ENCODE measurements at places on chromosomes 7 and 10.

GRCh38 chr10:107966826-107967225 is 802.3 kb upstream of the SORCS1 start:
- no peak for DNase-seq

DNA sequence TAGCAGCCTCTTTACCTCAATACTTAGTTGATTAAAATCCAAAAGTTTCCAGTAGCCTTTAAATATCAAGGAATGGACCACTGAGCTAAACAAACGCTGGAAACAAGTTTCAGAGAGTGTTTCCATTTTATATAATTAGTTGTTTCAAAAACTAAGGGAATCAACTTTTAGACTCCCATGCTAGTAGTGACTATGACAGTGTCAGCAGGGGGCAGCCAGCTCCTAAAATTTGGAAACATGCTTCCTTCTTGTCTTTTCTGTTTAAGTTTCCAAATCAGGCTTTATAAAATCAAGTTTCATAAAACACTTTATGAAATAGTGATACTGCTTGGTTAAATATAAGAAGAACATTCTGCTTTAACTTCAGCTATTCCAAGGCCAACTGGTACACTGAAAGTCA is 138.2 kb upstream of the TMEM229A start:
- DNase-seq: peak; percentile 17

DNA sequence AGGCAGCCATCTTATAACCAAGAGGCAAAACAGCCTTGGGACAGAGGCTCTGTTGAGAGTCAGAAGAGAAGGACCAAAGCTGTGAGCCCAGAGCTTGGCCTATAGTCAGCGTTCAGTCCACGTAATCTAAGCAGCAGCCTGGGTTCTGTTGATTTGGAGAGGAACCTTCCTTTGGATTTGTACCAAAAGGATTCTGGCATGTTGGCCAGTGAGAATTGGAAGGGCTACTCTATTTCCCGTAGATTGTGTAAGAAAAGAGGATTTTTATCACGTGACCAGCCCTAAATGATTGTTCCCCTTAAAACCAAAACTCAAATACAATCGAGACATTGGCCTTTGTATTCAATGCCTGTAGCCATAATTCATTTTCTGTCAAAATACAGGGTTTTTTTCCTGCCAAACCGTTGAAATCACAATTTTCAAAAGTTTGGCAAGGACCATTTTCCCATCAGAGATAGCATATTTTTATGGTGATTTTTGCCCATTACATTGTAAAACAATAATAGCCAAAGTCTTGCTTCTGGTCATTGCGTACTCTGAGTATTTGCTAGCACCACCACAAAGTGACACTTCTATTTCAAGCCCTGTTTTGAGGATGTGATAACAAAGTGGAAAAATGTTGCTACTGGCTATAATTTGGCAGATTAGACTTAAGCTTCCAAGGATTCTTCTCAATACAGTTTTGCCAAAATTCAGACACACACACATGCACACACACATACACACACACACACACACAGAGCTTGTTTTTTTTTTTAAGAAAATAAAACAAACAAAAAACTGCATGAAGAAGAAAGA is 23.1 kb upstream of the BMPER start:
- no peak for DNase-seq

- no peak for DNase-seq
Measured at GRCh38 chr10:86671985-86672710, 3.8 kb downstream of the LDB3 start.

DNA sequence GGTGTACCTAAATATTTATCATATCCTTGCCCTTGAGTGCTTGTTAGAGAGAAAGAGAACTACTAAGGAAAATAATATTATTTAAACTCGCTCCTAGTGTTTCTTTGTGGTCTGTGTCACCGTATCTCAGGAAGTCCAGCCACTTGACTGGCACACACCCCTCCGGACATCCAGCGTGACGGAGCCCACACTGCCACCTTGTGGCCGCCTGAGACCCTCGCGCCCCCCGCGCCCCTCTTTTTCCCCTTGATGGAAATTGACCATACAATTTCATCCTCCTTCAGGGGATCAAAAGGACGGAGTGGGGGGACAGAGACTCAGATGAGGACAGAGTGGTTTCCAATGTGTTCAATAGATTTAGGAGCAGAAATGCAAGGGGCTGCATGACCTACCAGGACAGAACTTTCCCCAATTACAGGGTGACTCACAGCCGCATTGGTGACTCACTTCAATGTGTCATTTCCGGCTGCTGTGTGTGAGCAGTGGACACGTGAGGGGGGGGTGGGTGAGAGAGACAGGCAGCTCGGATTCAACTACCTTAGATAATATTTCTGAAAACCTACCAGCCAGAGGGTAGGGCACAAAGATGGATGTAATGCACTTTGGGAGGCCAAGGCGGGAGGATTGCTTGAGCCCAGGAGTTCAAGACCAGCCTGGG is 11.4 kb downstream of the SERPINE1 start:
- DNase-seq: peak; percentile 22

DNA sequence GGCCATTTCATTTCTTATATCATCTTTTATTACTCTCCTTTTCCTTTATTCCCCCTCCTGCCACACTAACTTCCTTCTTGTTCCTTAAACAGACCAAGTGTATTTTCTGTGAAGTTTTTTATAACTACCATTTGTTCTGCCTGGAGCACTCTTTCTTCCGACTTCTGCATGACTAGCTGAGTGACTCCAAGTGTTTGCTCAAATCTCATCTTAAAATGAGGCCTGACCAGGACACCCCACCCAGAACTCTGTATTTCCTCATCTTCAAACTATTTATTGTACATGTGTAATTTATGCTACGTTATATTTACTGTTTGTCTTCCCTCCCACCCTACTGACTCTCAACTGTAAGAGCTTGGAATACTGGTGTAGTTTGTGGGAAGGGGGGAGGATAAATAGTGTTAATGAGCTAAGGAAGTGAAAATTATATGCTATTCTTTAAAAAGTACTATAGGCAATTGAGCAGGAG is 3.2 kb downstream of the MINDY3 start:
- no peak for DNase-seq

DNA sequence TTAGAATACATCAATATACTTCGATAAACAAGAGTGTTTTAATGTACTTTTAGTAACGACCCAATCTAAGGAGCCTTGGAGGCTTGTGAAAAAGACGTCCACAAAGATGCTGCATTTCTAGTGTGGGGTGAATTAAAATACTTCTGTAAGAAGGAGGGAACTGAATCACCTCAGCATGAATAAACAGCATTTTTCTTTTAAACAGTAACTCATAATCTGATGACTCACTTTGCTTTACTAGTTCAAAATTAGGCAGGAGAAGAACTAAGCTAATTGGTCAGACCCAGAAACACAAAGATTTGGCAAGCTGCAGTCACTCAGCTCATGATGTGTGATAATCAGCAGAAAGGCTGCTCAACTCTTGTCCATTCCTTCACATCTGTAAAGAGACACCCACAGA is 24.2 kb downstream of the NCOA4 start:
- no peak for DNase-seq

DNA sequence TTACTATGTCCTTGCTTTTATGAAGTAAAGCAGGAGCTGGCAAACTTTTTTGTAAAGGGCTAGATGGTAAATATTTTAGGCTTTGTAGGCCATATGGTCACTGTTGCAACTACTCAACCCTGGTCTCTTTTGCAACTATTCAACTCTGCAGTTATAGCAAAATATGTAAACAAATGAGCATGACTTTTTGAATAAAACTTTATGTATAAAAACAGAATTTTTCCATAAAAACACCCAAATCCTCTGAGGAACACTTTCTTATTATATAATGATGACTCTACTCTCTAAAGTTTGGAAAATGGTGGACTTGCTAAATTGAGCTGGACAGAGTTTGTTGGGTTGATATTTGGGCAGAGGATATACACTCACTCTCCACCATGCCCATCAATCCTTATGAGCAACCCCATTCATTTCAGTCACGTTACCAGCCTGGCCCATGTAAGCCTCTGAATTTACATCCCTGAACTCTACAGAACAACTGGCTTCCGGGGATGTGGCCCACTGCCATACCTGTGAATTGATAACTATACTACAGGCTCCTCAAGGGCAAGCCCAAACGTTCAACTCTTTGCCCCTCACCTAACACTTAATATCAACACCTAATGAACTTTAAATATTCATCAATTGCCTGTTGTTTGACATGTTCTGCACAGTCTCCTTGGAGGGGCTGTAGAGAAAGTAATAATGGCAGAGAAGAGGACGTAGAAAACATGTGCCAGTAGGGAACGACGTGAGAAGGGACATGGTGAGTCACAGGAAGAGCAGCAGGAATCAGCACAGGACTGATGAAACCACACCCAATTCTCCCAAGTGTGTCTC is 37.6 kb downstream of the SGMS1 start:
- no peak for DNase-seq

GRCh38 chr7:129017933-129018538 is 36.9 kb downstream of the TNPO3 start:
- DNase-seq: no peak

DNA sequence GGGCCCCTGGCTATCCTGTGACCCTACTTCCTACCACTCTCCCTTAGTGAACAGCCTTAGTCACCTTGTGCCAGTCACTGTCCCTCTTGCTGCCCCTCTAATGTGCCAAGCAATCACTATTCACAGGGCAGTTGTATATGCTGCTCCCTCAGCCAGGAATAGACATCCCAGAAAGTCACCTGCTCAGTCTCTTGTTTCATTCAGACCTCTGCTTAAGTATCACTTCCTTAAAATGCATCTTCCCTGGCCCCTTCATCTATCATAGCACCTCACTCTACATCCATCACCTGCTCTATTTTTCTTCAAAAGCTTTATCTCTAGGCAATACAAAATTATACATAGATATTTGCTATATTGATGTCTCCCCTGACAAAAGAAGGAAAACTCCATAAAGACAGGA is 328.4 kb upstream of the NFE2L3 start:
- DNase-seq: no peak

- DNase-seq: peak; percentile 93
Measured at GRCh38 chr7:70694434-70694970, 437.4 kb upstream of the GALNT17 start.

- DNase-seq: no peak
Measured at GRCh38 chr7:36180121-36180520, 27.1 kb downstream of the EEPD1 start.

GRCh38 chr10:14949291-14949690 is 4.6 kb downstream of the DCLRE1C start:
- DNase-seq: no peak

DNA sequence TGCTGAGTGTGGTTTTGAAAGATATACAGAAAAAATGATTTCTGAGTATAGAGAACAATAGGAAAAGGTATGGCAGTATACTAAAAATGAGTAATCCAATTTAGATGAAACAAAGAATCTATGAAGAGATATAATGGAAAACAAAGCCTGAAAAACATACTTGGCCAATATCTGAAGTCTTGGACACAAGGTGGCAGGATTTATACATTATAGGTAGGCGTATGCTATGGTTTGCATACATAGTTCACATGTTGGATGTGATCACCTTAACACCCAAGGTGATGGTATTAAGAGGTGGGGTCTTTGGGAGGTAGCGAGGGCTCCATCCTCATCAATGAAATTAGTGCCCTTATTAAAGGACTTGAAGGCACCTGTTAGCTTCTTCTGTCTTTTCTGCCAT is 34.5 kb upstream of the BPGM start:
- peak; percentile 24 for DNase-seq

DNA sequence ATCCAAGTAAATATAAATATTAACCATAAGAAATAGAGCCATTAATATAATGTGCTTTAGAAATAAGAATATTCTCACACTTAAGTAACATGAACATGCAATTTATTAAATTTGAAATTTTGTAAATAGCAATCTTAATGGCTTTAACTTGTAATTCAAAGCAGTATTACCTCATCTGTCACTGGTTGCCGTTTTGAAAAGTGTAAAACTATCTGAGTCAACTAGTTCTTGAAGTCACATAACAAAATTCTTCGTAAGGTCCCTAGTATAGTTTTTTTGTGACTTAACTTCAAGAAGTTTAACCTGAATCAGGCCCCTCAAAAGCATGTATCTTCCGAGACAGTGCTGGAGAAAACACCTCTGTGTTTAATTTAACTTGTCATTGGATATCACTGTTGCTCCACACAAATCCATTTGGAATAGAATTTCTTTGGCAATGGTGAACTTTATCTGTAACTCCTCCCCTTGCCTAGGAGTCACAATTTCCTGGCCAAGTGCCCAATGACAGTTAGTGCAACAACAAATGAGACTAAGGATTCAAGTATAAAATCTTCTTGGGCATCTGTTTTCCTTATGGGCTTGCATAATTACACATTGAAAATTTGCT is 47.1 kb downstream of the NT5C2 start:
- no peak for DNase-seq

GRCh38 chr7:108078211-108078673 is 51.9 kb downstream of the LAMB4 start:
- no peak for DNase-seq

- peak; percentile 38 for DNase-seq
Measured at GRCh38 chr7:107166736-107167426, 1.9 kb upstream of the HBP1 start.

DNA sequence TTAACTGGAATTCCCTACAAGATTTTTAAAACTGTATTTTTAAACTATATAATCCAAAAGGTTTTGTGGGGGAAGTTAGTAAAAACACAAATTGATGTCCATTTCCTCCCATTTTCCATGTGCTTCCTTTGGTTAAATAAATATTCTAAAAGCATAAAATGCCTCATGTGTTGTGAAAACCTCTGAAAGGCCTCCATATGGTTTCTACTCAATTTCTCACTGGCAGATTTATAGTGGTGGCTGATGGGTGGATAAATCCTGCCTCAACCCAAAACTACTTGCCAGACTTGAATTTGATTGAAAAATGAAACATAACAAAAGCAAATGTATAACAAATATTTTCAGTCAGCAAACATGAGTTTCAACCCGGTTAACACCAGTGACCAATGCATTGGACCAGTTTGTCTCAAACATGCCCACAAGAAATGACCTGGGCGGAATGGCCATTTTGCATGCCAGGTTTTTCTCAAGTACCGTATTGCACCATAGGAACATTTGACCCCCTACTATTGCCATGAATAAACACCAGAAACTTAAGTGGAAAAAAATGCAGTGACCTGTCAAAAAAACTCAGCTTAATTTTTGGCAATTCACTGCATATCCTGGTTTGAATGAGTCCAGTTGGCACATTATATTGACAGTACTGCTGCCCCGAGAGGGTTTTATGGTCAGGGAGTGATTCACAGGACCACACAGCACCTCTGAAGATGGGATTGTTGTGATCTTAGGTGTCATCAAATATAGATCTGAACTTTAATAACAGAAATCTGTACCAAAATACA is 454.6 kb upstream of the ANKRD30A start:
- DNase-seq: no peak

DNA sequence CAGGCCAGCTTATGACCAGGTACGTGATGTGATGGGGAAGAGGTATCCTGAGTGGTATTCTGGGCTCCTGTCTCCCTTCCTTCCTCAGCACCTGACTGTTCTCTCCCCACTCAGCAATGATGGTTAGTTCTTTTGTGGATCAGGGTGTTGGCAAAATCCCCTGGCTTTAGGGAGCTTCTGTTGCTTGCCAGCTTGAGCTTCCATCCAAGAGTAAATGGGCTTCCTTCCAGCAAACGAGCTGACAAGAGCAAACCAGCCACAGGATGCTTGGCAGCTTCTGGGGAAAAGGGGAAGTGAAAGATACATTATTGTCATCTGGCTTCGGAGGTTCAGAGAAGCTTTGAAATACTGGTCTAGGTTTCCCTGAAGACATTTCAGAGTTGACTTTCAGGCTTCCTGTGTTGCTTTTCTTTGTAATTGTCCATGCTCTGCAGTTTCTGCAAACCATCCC is 5.2 kb downstream of the DUSP5 start:
- DNase-seq: no peak

Data from NCI-H1417 (cell line).